Amniotic epithelial cell (primary cell): ENCODE measurements at places on chromosomes 16 and 17.

DNA sequence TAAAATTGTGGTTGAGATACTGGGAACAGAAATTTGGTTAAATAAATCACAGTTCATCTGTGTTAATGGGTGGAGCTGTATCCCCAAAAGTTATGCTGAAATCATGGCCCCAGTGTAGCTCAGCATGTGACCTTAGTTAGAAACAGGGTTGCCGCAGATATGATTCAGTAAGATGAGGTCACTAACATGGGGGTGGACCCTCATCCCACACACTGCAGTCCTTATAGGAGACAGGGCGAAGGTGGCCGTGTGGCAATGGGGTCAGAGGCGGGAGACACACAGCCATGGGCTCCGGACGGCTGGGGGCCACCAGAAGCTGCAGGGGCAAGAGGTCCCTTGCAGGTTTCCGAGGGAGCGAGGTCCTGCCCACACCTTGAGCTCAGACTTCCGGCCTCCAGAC lies 10.7 kb downstream of the GALNS start:
- peak; percentile 66 for DNase-seq

DNA sequence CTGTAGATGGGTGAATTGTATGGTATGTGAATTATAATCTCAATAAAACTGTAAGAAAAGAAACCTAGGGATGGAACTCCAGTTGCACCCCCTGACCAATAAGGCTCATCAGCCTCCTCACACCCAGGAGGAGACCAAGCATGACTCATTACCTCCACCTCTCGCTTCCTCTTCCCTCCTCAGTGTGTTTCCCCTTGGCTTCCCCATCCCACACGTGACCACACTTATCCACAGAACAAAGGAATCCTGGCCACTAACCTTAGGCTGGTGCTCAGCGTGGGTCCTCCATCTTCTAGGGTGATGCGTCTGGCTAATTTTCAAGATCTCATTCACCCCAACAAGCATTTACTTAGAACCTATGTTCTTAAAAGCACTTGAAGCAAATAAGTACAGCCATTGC lies 36.2 kb upstream of the MAP3K14 start:
- no peak for DNase-seq

DNA sequence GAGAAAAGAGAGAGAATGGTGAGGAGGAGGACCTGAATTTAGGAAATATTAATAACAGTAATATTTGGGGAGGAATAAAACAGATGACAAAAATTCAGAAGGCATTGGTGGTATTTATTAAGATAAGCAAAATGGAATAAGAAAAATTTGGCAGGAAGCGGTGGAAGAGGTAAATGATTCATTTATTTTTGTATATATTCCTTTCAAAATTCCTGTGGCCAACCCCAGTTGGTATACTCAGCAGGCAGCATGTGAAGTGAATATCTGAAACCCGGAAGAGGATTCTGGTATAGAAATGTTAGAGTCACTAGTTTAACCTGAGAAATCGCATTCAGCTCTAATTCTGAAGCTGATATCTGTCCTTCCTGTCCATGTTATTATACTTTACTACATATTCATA lies 792.0 kb downstream of the KCNJ2 start:
- DNase-seq = peak; percentile 7

DNA sequence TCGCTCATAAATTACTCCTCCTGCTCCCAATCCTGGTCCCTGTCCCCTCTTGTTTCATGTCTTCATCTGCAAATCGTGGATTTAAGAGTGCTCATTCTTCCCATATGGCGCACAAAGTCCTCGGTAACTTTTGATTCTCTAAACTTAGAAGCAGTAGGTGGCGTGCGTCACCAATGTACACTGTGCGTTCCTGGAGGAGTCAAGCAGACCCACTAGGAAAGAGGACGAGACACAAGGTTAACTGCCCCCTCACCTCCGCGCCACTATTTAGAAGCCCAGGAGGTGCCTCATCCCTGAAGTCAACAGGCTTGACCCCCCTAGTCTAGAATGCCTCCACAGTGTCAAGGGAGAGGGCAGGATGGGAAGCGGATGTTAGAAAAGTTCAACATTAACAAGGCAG lies 2.9 kb downstream of the SLC13A5 start:
- no peak for DNase-seq

DNA sequence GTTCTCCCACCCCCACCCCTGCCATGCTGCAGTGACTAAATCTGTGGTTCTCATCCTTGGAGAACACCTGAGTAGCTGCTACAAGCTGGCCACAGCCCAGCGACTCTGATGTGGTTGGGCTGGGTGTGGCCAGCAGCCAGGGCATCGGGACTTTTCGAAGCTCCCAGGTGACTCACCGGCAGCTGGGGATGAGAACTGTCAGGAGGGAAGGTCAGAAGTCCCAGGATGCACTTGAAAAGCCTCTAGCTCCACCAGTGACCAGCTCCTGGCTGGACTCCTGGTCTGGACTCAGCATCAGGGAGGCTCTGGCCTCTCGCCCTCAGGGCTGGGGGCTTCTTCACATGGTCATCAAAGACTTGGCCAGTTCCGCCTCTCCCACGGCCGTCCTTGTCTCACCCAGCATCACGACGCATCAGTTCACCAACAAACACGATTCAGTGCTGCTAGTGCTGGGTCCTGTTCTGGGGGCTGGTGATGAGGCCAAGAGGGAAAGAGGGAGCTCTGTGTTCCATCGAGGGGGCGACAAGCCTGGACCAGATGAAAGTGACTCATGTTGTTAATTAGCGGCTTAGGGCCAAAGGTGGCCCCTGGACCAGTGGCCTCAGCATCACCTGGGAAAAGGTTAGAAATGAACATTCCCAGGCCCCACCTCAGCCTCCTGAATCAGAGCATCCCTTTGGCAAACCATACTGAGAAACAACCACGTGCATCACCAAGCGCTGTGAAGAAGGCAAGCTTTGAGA lies 3.9 kb upstream of the C17orf99 start:
- peak; percentile 44 for DNase-seq

DNA sequence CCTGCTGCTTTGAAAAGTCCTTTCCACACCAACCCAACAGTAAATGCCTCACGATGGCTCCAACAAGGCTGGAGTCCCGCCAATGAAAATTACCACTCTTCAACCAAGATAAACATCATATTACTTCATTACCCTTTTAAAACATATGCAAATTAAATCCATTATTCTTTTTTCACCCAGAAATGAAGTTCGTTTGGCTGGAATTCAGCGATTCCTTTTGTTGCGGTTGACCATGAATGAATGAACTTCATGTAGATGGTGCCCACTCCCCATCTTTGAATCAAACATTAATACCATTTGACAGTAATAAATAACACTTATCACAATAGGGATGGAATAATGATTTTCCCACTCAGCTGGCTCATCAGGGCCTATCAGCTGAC lies 211.5 kb upstream of the TOX3 start:
- DNase-seq = no peak

GRCh38 chr17:82370471-82371332 lies 863 bp upstream of the UTS2R start:
- DNase-seq = no peak

- DNase-seq = no peak
Measured at GRCh38 chr17:81967244-81967532, 6.2 kb upstream of the NOTUM start.

DNA sequence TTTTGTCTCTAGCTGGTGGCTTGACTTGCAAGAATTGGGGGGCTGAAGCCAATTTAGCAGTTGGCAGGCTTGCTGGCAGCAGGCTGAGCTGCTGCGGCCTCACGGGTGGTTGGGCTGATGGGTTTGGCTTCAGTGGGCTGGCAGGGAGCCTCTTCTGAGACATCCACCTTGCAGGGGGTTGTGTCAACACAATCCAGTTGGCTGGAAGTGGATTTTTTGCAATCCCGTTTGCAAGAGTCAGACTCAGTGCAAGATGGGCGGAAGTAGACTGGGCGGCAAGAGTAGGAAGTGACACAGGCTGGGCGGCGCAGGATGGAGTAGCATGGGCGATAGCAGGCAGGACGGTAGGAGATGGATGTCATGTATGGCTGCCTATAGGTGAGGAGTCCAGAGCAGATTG lies 1.5 kb downstream of the KRTAP16-1 start:
- DNase-seq = no peak

DNA sequence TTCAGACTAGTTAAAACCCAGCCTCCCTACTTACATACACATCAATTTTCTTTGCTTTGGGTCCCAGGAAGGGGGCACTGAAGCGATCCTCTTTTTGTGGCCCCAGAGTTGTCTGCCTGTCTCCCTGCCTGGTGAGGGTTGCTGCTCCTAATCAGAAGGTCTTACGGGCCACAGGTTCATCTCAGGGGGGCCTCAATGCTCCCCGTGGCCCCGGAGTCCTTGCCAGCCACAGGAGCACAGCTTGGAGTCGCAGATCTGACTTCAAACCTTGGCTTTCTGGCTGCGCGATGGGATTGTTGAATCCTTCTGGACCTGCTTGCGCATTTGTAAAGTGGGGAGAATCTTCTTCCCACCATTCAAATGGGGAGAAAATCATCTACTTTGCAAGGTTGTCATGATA lies 44.8 kb upstream of the MYH10 start:
- DNase-seq = no peak

DNA sequence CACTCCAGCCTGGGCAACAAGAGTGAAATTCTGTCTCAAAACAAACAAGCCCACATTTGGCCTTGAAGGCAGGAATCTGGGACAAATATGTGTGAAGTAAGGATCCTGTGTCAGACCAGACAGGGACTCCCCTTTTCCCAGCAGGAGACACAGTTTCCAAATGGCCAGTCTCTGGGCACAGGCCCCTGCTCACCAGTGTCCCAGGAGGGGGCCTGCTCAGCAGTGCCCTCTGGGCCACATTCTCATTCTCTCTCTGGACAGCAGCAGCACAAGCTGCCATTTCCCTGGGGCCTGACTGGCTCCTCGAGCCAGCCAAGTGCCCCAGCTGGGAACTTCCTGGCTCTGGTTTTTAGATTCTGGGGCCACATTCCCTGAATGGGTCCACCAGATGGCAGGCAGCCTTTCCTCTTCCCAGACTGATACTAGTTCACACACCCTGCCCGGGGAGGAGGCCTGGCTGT lies 11.7 kb upstream of the MNT start:
- no peak for DNase-seq

- no peak for DNase-seq
Measured at GRCh38 chr16:89786474-89787364, 29.7 kb downstream of the FANCA start.

- no peak for DNase-seq
Measured at GRCh38 chr16:74503412-74503811, 82.1 kb upstream of the CLEC18B start.

GRCh38 chr16:72768591-72768990 lies 279.3 kb downstream of the ZFHX3 start:
- no peak for DNase-seq

GRCh38 chr17:75475851-75476250 lies 19.4 kb downstream of the TMEM94 start:
- DNase-seq = no peak

GRCh38 chr16:72957303-72958277 lies 90.3 kb downstream of the ZFHX3 start:
- DNase-seq = no peak

DNA sequence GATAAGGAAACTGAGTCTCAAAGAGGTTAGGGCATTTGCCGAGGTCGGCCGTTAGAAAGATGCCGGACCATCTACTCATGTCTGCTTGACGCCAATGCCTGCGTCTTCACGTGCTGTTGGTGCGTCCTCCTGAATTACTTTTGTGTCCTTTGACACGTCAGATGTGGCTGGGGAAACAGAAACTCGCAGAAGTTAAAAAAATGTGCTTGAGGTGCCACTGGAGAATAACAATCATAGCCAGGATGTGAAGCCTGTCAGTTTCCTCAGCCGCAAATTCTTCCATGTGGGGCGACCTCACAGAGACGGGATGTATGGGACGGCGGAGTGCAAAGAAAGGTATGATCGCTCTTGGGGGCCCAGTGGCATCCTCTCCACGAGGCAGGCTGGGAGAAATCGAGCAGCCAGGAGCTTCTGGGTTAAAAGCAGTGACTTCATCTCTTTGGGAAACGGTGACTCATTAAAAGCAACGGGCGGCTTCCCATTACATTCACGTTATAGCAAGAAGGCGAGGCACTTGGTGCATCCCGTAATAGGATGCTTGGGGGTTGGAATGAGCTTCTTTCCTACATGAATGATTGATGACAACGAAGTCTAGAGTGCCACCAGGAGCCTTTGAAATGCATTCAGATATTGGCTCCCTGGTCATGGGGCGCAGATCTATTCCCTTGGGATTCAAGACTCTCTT lies 67.8 kb downstream of the BMERB1 start:
- DNase-seq = peak; percentile 69

- DNase-seq = peak; percentile 77
Measured at GRCh38 chr16:3158510-3159314, 23.9 kb downstream of the ZNF213 start.

- DNase-seq = no peak
Measured at GRCh38 chr17:7240375-7240774, 1.1 kb upstream of the PHF23 start.
